ENCODE measurements at places on chromosomes 2 and 18.

DNA sequence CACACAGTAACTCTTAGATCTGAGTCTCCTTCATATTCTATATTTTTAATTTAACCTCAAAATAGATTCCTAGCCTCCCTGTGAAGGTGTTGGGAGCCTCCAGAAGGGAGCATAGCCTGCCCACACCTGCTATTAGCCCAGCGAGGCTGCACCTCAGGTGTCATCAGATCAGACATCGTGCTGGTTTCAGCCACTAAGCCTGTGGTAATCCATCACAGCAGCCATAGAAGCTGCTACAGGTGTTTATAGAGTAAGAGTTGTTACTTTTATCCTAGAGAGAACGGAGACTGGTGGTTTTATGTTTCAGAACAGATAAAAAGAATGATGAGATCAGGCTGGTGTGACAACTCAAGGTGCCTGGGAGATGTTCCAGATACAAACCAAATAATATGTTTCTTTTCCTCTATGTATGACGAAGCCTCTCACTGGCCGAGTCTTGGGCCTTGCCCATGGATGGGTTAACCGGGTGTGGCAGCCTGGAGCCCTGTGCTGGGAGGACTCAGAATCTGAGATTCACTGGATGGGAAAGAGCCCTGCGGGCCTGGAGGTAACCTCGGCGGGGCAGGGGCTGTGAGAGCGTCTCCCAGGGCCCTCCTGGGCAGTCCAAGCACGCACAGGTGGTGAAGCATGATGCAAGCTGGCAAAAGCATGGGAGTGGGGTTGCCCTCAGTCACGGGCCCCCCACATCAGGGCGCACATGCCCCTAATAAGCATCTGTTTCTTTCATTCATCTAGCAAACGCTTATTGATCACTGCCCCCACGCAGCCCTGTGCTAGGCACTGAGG, 73.7 kb downstream of the MRPS9 start:
- no peak for DNase-seq
- H3K4me3 ChIP-seq, result no peak overlapping the region
- H3K4me1 ChIP-seq, result no peaks in the 10 kb centered on the region
- H3K27ac ChIP-seq, result no peak overlapping the region

GRCh38 chr18:23231340-23232021, 96.2 kb downstream of the CABLES1 start:
- no peaks in the 10 kb centered on the region for H3K27me3 ChIP-seq
- peak; percentile 84 for DNase-seq
- no peaks in the 10 kb centered on the region for H3K36me3 ChIP-seq
- H3K4me1 ChIP-seq, result peaks cover 17% of the 10 kb centered on the region
- H3K4me3 ChIP-seq, result peak overlapping the region; percentile 3

- no peak overlapping the region for H3K4me3 ChIP-seq
- no peak for DNase-seq
- no peaks in the 10 kb centered on the region for H3K27me3 ChIP-seq
- no peaks in the 10 kb centered on the region for H3K4me1 ChIP-seq
Measured at GRCh38 chr2:15855766-15856260, 84.5 kb upstream of the MYCN start.

DNA sequence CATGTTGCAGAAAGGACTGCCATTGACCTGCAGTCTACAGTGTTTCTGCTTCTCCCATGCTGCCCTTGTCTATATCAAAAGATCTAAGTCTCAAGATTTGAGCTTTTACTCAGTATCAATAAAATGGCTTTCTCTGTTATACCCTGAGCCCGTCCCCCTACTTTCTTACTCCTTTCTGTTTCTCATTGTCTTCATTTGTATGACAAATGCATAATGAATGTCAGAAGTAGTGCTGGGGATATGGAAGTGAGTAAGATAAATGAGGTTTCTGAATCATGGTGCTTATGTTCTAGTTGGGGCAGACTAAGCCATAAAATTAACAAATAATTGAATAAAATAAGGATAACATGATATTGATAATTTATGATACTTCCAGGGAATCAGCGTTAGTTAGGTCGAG, 128.6 kb downstream of the PARD3B start:
- no peak for DNase-seq
- H3K4me1 ChIP-seq, result no peaks in the 10 kb centered on the region
- no peak overlapping the region for H3K4me3 ChIP-seq
- no peaks in the 10 kb centered on the region for H3K27me3 ChIP-seq
- no peaks in the 10 kb centered on the region for H3K36me3 ChIP-seq

DNA sequence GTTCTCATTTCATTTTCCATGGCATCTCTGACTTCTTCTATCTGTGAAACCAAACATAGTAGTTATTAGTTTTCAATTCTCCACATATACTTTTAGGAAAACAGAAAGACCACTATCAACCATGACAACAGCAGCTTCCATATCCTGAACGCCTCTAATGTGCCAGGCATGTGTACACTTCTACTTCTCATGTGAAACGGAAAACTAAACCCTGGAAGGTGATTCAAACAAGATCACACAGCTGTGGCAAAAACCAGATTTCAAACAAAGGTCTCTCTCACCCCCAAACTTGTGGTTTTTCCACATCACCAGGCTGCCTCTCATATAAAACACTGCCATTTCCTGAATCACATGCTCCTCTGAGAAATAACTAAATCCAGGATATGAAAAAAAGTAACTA, 41.8 kb downstream of the PTCD3 start:
- H3K36me3 ChIP-seq, result peaks cover 61% of the 10 kb centered on the region
- no peaks in the 10 kb centered on the region for H3K27me3 ChIP-seq
- no peak for DNase-seq
- no peak overlapping the region for H3K4me3 ChIP-seq
- H3K27ac ChIP-seq, result no peak overlapping the region

DNA sequence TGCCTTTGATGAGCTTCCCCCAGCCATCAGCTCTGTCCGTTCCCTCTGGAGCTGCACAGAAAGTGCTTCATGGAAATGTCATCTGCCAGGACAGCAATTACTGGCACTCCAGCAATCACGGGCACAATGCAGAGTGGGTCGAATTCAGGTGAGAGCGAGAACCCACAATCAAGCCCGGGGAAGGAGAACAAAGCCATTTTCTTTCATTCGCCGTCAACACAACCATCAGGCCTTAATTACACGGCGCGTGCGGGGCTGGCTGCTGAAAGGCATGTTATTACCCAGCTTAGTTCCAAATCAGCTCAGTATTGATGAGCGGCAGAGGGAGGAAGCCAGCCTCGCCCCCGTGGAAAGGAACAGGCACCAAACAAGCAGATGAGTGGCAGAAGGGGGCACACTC, 143.9 kb downstream of the MYT1L start:
- H3K4me1 ChIP-seq, result no peaks in the 10 kb centered on the region
- H3K36me3 ChIP-seq, result no peaks in the 10 kb centered on the region
- DNase-seq, result no peak
- no peak overlapping the region for H3K27ac ChIP-seq

GRCh38 chr2:207394812-207395534, 134.8 kb upstream of the CREB1 start:
- no peak overlapping the region for H3K4me3 ChIP-seq
- DNase-seq, result no peak
- H3K27ac ChIP-seq, result no peak overlapping the region
- H3K27me3 ChIP-seq, result no peaks in the 10 kb centered on the region
- H3K4me1 ChIP-seq, result no peaks in the 10 kb centered on the region

DNA sequence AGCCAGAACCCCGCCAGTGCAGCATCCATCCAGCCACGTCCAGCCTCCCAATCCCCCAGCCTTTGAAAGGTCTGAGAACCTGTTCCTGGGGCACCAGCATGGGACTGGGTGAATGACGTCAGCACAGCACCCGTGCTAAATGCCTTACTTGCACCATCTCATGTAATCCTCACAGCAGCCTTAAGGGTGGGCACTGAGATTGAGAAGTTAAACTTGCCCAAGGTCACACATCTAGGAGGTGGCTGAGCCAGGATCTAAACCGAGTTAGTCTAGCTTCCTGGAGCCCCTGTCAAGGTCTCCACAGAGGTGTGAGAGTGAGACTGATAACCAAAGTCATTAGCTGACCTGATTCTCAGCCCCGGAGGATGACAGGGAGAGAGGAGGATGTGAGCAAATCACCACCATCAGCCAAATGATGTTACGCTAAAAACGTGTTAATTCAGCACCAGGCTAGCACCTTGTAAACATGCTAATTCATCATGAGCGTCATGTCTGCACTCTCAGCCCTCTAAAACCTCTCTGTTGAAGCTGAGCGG, 4.6 kb downstream of the CD8A start:
- H3K27ac ChIP-seq, result peak overlapping the region; percentile 95
- H3K4me3 ChIP-seq, result peak overlapping the region; percentile 32
- H3K27me3 ChIP-seq, result no peaks in the 10 kb centered on the region
- H3K4me1 ChIP-seq, result peaks cover 47% of the 10 kb centered on the region
- peak; percentile 70 for DNase-seq

DNA sequence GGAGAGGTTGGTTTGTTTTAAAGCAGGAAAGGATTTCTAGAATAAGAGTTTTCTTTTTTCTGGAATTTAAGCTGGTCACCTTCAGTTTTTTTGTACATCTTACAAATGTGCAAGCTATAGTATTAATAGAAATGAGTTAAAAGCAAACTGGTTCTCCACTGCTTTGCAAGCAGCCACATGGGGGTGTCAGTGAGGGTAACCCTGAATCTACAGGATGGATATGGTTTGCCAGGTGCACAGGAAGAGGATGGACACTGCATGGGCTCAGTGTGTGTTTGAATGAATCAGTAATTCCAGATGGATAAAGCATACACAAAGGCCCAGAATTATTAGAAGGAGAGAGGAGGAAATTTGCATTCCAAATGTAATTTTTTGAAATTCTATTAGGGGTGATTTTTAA, 89.0 kb downstream of the MAPRE2 start:
- no peak overlapping the region for H3K27ac ChIP-seq
- no peak for DNase-seq
- peaks cover 54% of the 10 kb centered on the region for H3K36me3 ChIP-seq
- no peak overlapping the region for H3K4me3 ChIP-seq
- no peaks in the 10 kb centered on the region for H3K27me3 ChIP-seq

DNA sequence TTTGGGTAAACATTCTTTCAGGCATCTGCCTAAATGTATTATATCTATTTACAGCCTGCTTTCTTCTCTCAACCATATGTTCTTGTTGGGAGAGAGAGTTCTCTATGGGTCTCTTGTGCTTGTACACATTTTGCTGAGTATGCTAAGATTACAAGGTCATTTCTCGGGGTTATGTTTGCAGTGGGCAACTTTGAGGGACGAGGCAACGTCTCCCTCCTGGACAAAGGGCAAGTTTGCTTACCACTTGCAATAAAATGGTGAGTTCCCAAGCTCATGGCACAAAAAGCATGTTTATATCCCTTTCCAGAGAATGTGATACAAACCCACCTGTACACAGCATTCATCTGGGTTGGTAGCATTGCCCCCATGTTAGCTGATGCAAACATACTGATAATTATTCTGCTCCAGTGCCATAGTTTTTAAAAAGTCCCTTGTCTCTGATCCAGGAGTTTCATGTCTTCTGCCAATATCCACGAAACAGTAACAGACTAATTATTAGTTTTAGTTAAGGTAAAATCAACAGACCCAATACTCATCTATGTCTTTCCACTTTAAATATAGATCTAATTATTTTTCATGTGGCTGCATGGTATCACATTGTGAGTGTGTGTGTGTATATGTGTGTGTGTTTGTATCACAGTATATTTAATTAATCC, 84.2 kb upstream of the MAPK4 start:
- no peak for DNase-seq
- no peaks in the 10 kb centered on the region for H3K27me3 ChIP-seq
- no peaks in the 10 kb centered on the region for H3K4me1 ChIP-seq
- no peaks in the 10 kb centered on the region for H3K36me3 ChIP-seq
- no peak overlapping the region for H3K4me3 ChIP-seq

- DNase-seq, result no peak
- H3K4me3 ChIP-seq, result no peak overlapping the region
- peaks cover 45% of the 10 kb centered on the region for H3K4me1 ChIP-seq
- no peak overlapping the region for H3K27ac ChIP-seq
- H3K27me3 ChIP-seq, result no peaks in the 10 kb centered on the region
Measured at GRCh38 chr18:77091366-77091765, 41.2 kb downstream of the MBP start.

- no peak overlapping the region for H3K27ac ChIP-seq
- H3K27me3 ChIP-seq, result no peaks in the 10 kb centered on the region
- H3K4me3 ChIP-seq, result no peak overlapping the region
- no peak for DNase-seq
Measured at GRCh38 chr18:55950379-55951166, 362.6 kb upstream of the TCF4 start.

DNA sequence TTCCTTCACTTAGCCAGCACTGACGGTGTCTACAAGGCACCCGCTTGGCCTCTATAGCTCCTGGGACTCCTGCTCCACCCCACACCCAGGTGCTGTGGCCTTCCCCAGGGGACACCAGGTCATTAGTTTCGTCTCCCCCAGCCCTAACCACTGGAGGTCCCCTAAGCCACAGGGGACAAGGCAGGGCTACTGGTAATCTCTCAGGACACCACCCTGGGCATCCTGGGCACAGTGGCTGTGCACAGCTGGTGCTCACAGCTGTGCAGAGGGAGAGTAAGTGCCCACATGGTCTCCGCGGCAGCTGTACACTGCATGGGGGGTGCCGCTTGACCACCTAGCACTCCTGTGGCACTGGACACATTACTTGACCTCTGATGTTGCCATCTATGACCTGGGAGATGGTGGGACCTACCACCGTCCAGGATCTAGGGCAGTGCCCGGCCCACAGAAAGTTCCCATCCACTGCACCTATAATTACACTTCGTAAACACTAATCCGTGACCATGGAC, 134.0 kb downstream of the HDAC4 start:
- no peaks in the 10 kb centered on the region for H3K27me3 ChIP-seq
- peak; percentile 33 for DNase-seq

- DNase-seq, result no peak
- H3K36me3 ChIP-seq, result no peaks in the 10 kb centered on the region
- H3K4me3 ChIP-seq, result no peak overlapping the region
- H3K27ac ChIP-seq, result no peak overlapping the region
- H3K4me1 ChIP-seq, result no peaks in the 10 kb centered on the region
- H3K27me3 ChIP-seq, result no peaks in the 10 kb centered on the region
Measured at GRCh38 chr2:237132799-237133198, 47.1 kb downstream of the COPS8 start.

DNA sequence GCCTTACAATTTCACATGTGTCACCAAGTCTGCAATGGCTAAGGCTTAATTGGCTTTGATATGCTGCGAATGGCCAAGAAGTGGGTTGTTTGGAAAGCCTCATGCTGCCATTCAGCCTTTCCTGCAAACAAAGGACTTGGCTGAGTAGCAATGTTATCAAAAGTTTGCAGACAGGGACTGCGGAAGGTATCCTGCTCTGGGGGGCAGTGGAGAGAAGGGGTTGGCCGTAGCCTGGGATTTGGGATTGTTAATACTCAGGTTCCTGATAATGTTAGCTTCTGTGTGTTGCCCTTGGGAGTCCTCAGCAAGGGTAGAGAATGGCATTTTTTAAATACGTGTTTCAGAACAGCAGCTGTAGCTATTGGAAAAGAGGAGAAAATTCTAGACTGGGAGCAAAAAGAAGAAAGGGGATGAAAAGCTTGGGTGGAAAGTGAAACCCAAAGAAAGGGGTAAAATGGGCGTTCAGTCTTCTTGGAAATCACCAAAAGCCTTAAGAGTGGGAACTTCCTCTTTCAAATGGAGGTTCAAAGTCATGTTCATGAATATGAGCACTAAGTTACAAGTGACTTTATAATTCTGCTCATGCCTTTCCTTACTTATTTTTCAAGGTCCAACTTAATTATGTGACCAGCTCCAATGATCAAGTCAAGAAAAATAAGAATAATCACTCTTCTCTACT, 325.1 kb downstream of the RNF144A start:
- no peak overlapping the region for H3K27ac ChIP-seq
- no peaks in the 10 kb centered on the region for H3K27me3 ChIP-seq
- H3K4me3 ChIP-seq, result no peak overlapping the region
- no peaks in the 10 kb centered on the region for H3K4me1 ChIP-seq
- H3K36me3 ChIP-seq, result no peaks in the 10 kb centered on the region
